ENCODE measurements at places on chromosomes 1 and 21. TPM values are rescaled to one million over a fixed set of nuclear protein-coding genes. Genes with fewer than 3 reads are reported as not detected.

The LCE3D gene
- total RNA-seq = not detected

The LAMTOR5 gene
- total RNA-seq = 139 TPM

The RHOU gene
- total RNA-seq = 6.9 TPM

The RPF1 gene
- total RNA-seq = 14.6 TPM

The LAPTM5 gene
- total RNA-seq = 0.72 TPM

The CA6 gene
- not detected for total RNA-seq

The KCNE2 gene
- not detected for total RNA-seq

The ERICH3 gene
- total RNA-seq = not detected

The HES3 gene
- not detected for total RNA-seq

The UBE2J2 gene
- 39.7 TPM for total RNA-seq

The EPHX1 gene
- total RNA-seq = 125 TPM

The AIRE gene
- total RNA-seq = not detected

The FMO2 gene
- total RNA-seq = 58.6 TPM

The NLRP3 gene
- not detected for total RNA-seq

The TNNT2 gene
- total RNA-seq = not detected

The NEXN gene
- total RNA-seq = 26.5 TPM

The CHML gene
- 4.1 TPM for total RNA-seq

The NFASC gene
- 21.5 TPM for total RNA-seq

The USH2A gene
- total RNA-seq = not detected

The ARHGAP29 gene
- 44.8 TPM for total RNA-seq

The SPOCD1 gene
- total RNA-seq = 23.2 TPM

The PTPN22 gene
- total RNA-seq = not detected

The LAMB3 gene
- total RNA-seq = 3.4 TPM
